Transverse colon (tissue), 4 donors: ENCODE measurements at places on chromosomes 6 and 20.

DNA sequence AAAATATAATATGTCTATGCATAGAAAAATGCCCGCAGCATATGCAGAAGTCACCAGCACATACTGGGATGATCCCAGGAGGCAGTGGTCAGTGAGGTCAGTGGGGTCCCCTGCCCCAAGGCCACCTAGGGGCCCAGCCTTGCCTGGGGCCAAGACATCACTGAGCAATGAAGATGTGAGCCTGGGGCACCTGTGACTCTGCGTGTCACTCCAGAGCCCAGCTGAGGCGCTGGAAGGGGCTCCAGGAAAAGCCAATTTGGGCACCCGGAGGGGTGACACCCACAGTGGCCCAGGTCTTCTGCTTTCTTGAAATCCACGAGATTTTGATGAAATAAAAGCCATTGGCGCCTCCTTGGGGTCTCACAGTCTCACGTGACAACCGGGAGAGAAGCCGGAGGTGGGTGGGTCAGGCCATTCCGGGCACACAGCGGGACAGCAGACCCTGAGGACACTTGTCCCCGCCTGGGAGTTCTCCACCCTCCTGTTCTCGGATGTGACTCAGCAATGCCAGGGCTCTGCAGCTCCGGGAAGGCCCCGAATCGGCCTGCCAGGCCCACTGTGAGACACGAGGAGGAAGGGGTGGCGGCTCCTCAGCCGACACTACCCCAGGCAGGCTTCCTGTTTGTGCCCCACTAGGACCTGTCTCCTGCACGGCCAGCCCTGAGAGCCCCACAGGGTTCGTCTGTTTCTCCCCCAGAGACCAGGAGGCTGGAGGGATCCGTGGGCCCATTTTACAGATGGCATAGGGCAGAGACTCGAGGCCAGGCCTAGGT is 24.4 kb upstream of the SLCO4A1 start:
- H3K4me1 ChIP-seq = peaks cover 6% of the 10 kb centered on the region
- H3K4me3 ChIP-seq = no peak overlapping the region
- peak overlapping the region; percentile 53 for H3K27ac ChIP-seq

DNA sequence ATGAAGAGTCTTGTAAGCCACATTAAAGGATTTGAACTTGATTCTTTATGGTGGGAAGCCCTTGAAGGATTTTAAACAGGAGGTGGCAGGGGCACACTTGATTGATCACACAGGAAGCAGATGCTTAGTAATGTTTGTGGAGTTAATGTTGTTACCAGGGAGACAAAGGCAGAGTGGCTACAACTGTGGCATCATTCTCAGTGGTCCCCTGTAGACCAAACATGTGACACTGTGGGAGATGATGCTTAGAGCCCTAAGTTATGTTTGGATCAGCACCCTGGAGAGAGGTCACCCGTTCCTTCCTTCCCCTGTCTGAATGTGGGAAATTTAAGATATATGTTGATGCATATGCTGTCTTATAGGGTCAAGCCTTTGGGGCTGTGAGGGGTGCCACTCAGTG is 53.2 kb downstream of the EIF2S2 start:
- no peaks in the 10 kb centered on the region for H3K36me3 ChIP-seq
- H3K4me3 ChIP-seq = no peak overlapping the region
- H3K27ac ChIP-seq = no peak overlapping the region
- no peak for DNase-seq
- no peaks in the 10 kb centered on the region for H3K4me1 ChIP-seq
- H3K27me3 ChIP-seq = no peaks in the 10 kb centered on the region

DNA sequence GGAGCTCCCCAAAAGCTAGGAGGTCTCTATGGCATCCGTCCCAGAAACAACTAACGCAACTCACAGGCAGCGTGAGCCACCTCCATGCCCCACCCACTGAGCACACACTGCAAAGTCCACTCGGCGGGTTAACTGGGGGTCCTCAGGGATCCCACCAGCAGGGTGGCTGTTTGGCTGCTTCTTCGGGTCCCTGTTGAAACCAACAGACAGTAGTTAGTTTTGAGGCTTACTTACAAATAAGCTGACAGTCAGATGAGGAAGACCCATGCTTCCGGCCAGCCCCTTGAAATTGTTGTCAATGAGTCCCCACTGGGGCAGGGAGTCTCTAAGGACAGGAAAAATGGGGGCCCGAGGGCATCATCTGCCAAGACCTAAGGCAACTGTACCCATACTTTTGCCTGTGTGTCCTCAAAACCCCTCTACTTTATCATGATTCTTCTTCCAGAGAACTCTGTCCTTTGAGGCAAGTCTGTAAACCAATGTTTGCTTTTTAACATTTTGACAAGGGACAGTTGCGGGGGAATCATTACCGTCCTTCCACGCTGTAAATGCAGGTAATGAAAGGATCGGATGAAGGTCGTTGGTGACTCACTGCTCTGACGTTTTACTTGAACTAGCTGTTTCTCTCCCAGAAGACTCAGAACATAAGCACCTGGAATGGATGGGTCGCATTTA is 2.2 kb upstream of the PCK1 start:
- H3K27me3 ChIP-seq = no peaks in the 10 kb centered on the region
- H3K4me1 ChIP-seq = peaks cover 28% of the 10 kb centered on the region
- DNase-seq = no peak
- no peaks in the 10 kb centered on the region for H3K36me3 ChIP-seq
- no peak overlapping the region for H3K4me3 ChIP-seq

- H3K36me3 ChIP-seq = no peaks in the 10 kb centered on the region
- DNase-seq = no peak
- no peaks in the 10 kb centered on the region for H3K4me1 ChIP-seq
- H3K4me3 ChIP-seq = no peak overlapping the region
- H3K27ac ChIP-seq = peak overlapping the region; percentile 74
Observed at GRCh38 chr6:28002161-28002560, 45.1 kb downstream of the OR2B6 start.

DNA sequence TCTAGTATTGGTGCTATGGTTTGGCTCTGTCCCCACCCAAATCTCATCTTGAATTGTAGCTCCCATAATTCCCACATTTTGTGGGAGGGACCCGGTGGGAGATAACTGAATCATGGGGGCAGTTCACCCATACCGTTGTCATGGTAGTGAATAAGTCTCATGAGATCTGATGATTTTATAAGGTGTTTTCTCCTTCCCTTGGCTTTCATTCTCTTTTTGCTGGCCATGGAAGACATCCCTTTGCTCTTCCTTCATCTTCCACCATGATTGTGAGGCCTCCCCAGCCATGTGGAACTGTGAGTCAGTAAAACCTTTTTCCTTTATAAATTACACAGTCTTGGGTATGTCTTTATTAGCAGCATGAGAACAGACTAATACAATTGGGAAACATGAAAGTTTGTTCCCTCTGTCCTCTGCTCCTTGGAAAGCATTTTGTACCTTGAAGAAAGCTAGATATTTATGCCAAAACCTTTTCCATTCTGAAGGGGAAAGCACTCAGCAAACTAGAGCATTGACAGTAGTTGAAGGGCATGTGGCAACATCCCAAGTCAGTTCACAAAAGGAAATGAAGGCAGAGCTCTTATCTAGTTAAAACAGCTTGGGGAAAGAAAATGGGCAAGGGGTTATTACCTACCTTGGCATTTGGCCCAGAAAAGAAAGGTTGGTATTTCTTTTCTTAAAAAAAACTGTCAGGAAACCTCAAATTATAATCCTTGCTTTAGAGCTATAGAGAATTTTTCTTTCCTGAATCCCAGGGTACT is 10.7 kb upstream of the TNFAIP3 start:
- no peak overlapping the region for H3K27ac ChIP-seq
- H3K4me3 ChIP-seq = no peak overlapping the region
- no peak for DNase-seq
- no peaks in the 10 kb centered on the region for H3K36me3 ChIP-seq
- no peaks in the 10 kb centered on the region for H3K27me3 ChIP-seq

- H3K4me1 ChIP-seq = no peaks in the 10 kb centered on the region
- no peak overlapping the region for H3K4me3 ChIP-seq
- DNase-seq = peak; percentile 43
- H3K27me3 ChIP-seq = no peaks in the 10 kb centered on the region
Observed at GRCh38 chr6:108746366-108746765, 101.9 kb upstream of the ARMC2 start.

GRCh38 chr6:140427842-140428241 is 1053.4 kb upstream of the CITED2 start:
- no peaks in the 10 kb centered on the region for H3K27me3 ChIP-seq
- H3K4me1 ChIP-seq = no peaks in the 10 kb centered on the region
- H3K27ac ChIP-seq = no peak overlapping the region
- H3K36me3 ChIP-seq = no peaks in the 10 kb centered on the region

DNA sequence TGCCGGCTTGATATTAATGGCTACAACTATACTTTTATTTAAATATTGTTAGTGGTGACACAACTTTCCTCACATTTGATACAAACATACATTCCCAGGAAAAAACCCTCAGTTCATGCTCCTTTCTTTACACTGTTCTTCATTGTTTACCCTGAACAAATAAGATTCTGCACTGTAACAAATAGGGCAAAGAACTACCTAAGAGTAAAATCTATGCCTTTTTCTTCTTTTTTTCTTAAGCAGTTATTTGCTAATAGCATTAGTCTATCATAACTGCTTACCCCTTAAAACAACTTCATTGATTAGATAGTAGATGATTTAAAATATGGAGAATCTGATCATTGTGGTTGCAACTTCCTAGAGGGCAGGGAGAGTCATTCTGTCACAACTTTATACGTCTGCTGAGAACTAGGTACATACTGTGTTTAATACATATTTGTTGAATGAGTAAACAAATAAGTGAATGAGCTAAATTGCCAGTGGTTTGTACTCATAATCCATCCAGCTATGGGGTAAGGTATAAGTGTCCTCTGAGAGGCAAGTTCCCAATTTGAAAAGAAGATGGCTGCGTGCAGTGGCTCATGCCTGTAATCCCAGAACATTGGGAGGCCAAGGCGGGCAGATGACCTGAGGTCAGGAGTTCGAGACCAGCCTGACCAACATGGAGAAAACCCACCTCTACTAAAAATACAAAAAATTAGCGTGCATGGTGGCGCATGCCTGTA is 161.0 kb downstream of the CDK19 start:
- H3K36me3 ChIP-seq = no peaks in the 10 kb centered on the region
- peaks cover 43% of the 10 kb centered on the region for H3K4me1 ChIP-seq
- H3K4me3 ChIP-seq = no peak overlapping the region
- peak overlapping the region; percentile 47 for H3K27ac ChIP-seq
- H3K27me3 ChIP-seq = no peaks in the 10 kb centered on the region

- H3K4me3 ChIP-seq = no peak overlapping the region
- H3K27ac ChIP-seq = no peak overlapping the region
- no peaks in the 10 kb centered on the region for H3K4me1 ChIP-seq
Observed at GRCh38 chr20:63117151-63117550, 98.8 kb downstream of the YTHDF1 start.

DNA sequence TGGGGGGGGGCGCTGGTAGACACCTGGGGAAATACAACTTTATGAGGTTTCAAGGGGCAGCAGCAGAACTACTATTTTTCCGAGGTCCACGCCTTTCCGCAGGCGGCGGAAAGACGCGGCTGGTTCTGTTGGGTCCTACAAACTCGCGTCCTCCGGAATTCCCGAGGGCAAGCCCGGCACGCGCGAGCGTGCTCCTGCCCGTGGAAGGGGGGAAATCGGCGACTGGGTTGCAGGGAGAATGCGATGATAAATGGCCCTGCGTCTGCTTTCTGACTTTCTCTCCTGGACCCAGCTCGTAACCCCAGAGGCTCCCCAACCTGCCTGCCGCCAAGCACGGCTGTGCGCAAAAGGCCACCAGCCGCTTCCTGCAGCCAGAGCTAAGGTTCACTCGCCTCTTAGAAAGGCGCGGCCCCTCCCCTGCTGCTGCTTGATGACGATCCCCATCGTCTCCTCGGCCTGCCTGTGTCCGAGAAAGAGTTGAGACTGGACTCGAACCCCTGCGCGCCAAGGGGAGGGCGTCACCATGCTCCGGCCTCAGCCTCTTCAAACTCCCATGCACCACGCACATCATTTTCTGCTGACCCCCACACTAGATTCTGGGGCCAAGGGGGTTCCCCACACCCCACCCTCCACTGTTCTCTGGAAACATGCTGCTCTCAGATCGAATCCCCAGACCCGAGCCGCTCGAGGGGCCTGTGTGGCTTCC is 6.7 kb downstream of the FOXA2 start:
- H3K4me1 ChIP-seq = peaks cover 30% of the 10 kb centered on the region
- peaks cover 100% of the 10 kb centered on the region for H3K27me3 ChIP-seq
- H3K27ac ChIP-seq = peak overlapping the region; percentile 71
- DNase-seq = peak; percentile 45
- H3K36me3 ChIP-seq = no peaks in the 10 kb centered on the region

DNA sequence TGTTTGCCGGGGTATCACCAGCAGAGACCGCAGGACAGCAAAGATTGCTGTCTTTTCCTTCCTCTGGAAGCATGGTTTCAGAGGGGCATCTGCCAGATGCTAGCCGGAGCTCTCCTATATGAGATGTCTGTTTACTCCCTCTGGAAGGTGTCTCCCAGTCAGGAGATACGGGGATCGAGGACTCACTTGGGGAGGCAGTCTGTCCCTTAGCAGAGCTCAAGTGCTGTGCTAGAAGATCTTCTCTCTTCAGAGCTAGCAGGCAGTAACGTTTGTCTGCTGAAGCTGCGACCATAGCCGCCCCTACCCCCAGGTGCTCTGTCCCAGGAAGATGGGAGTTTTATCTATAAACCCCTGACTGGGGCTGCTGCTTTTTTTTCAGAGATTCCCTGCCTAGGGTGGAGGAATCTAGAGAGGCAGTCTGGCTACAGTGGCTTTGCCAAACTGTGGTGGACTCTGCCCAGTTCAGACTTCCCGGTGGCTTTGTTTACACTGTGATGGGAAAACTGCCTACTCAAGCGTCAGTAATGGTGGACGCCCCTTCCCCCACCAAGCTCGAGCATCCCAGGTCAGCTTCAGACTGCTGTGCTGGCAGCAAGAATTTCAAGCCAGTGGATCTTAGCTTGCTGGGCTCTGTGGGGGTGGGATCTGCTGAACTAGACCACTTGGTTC is 133.0 kb upstream of the FLRT3 start:
- H3K27ac ChIP-seq = no peak overlapping the region
- H3K4me1 ChIP-seq = no peaks in the 10 kb centered on the region
- no peak overlapping the region for H3K4me3 ChIP-seq
- H3K36me3 ChIP-seq = no peaks in the 10 kb centered on the region

DNA sequence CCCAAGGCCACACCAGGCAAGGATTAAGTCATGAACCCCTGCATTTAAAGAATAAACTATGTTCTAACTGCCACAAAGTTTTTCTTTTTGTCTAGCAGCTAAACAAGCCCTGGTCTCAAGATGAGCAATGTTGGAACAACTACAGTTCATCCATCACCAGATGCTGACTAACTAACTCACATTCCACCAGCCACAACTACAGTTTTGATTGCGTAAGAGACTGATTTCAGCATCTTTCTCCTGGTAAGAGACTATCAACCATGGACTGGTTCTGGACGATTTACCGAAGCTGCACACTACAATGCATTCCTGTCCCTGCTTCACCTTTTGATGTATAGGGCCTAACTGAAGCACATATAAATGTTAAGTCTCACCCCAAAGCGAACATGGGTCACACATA is 43.0 kb downstream of the F13A1 start:
- no peak overlapping the region for H3K4me3 ChIP-seq
- no peak for DNase-seq
- no peaks in the 10 kb centered on the region for H3K36me3 ChIP-seq
- no peaks in the 10 kb centered on the region for H3K4me1 ChIP-seq
- peaks cover 8% of the 10 kb centered on the region for H3K27me3 ChIP-seq
- H3K27ac ChIP-seq = no peak overlapping the region

GRCh38 chr20:8215361-8215781 is 83.3 kb downstream of the PLCB1 start:
- H3K4me1 ChIP-seq = peaks cover 8% of the 10 kb centered on the region
- H3K27ac ChIP-seq = no peak overlapping the region
- H3K36me3 ChIP-seq = no peaks in the 10 kb centered on the region
- no peaks in the 10 kb centered on the region for H3K27me3 ChIP-seq
- no peak for DNase-seq
- H3K4me3 ChIP-seq = no peak overlapping the region

GRCh38 chr6:150184850-150185731 is 42.2 kb downstream of the PPP1R14C start:
- no peak overlapping the region for H3K4me3 ChIP-seq
- no peak for DNase-seq
- H3K36me3 ChIP-seq = no peaks in the 10 kb centered on the region
